ENCODE measurements at places on chromosomes 11 and 22.

DNA sequence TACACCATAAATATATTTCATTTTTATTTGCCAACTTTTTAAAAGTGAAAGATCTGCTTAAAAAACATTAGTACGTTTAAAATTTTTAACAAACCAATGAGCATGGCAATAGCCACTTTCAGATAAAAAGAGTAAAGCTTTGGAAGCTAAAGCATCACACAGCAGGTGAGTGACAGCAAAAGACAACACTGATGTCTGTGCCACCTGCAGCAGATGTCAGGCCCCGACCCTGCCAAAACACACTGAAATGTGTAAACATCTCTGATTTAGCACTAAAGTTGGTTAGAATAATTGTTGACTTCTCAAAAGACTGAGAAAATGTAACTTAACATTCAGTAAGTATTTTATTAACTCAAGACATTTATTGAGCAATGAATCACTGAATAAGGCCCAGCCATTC lies 232.9 kb downstream of the DLG2 start:
- DNase-seq, result no peak

DNA sequence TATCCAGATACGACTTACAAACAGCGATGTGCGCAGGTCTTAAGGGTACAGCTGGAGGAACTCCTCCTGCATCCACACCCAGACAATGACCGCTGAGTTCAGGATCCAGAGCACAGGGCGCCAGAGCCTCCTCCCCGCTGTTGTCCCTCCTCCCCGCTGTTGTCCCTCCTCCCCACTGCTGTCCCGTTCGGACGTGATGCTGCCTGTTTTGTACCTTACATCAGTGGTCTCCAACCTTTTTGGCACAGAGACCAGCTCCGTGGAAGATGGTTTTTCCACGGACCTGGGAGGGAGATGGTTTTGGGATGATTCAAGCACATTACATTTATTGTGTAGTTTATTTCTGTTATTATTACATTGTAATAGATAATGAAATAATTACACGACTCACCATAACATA lies 62.0 kb downstream of the PHF21B start:
- no peak for DNase-seq

GRCh38 chr22:44488354-44488753 lies 9.7 kb downstream of the RTL6 start:
- no peak for DNase-seq

DNA sequence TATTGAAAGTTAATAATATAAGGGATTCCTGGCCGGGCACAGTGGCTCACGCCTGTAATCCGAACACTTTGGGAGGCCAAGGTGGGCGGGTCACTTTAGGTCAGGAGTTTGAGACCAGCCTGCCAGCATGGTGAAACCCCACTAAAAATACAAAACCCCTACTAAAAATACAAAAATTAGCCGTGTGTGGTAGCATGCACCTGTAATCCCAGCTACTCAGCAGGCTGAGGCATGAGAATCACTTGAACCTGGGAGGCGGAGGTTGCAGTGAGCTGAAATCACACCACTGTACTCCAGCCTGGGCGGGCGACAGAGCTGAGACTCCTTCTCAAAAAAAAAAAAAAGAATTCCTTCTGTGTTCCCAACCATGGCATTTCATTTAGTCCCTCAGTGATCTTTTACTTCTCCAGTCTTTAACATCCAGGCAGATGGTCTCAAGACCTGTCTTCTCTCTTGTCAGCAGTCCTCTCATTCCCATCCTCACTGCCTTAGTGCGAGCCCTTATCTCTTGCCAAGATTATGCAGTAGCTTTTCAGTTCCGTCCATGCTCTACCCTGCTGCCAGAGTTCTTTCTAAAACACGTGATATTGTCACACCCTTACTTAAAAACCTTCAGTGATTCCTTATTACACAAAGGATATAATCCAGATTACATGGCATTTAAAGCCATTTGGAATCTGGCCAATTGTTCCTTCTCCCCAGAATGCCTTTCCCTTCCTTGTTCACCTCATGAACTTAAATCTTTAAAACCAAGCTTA lies 17.9 kb downstream of the RTN3 start:
- no peak for DNase-seq

DNA sequence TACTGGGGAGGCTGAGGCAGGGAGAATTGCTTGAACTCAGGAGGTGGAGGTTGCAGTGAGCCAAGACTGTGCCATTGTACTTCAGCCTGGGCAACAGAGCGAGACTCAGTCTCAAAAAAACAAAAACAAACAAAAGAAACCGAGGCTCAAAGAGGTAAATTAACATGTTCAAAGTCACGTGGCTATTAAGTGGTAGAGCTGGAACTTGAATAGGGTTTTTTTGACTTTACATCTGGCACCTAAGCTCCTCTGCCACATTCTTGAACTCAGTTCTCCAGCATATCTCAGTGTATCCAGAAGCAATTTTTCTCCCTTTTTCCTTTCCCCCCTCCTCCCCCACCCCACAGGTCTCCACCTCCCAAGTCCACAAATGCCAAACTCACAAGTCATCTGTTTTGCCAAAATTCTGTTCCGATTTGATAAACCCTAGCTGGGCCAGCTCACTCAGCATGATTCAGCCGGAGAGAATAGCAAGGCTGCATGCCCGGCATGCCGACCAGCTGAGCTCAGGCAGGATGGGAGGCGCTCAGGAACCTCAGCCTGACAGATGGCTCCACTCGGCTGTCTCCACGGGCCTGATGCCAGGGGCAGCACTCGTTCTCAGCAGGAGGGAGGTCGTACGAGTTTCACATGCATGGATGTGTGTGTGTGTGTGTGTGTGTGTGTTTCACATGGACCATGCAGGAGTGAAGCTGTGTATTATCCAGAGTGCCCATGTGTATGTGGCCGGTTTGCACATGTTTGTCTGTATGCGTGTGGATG lies 63.2 kb upstream of the RRAS2 start:
- peak; percentile 99 for DNase-seq

DNA sequence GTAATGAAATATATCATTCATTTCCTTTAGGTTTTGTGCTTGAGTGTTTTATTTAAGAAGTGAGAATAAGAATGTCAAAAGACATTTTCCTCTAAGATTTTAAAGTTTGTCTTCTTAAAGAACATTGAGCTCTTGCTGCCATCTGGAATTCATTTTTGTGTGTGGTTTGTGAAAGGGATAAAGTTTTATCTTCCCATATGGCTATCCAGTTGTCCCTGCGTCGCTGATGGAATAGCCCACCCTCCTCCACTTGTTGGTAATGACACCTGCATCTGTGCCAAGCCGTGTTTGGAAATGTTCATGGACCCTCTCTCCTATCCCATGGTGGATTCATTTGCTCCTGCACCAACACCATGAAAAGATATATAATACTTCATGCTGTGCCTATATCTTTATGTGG lies 901.5 kb downstream of the BRD1 start:
- no peak for DNase-seq

DNA sequence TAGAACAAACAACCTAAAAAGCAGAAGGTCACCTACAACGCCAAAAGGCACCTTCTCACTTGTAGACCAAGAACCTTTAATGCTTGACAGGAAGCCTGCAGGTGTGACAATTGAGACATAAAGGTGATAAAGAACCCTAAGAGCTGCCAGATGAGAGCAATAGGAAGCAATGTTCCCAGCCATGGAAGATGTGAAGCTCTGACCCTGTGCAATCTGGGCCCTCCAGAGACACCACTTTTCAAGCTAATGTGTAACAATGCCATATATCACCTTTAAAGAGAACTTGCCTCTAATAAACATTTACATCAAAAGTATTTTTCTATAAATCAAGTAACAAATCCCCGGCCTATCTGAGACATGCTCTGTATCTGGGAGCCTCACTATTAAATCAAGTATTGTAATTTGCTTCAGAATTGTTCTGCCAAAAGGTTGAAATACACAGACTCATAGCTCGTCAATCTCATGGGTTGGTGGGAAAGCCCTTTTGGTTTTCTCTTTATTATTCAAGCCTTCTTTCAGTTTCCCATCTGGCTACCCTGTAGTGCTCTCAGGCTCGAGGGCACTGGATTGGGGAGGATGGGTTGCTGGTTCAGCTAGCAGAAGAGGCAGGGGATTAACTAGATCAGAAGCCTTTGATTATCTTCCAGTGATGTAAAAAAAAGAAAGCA lies 368.9 kb downstream of the BUD13 start:
- no peak for DNase-seq

GRCh38 chr11:117424781-117425180 lies 97.1 kb downstream of the CEP164 start:
- no peak for DNase-seq

DNA sequence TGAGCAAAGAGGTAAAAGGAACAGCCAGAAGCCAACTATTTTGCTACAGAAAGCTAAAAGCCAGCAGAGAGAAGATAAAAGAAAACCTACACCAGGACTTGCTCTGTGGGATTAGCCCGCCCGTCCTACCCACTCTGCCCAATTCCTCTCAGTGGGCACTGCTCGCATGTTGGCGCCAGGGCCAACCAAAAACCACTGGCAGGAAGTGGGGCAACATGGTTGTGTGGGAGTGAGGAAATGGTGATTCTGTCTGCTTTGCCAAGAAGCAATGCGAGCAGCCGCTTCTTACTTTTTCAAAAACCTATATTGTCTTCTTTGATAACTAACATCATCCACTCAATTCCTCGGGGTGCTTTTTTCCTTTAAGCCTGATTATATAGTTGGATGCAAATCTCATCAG lies 14.2 kb upstream of the APOA1 start:
- no peak for DNase-seq

DNA sequence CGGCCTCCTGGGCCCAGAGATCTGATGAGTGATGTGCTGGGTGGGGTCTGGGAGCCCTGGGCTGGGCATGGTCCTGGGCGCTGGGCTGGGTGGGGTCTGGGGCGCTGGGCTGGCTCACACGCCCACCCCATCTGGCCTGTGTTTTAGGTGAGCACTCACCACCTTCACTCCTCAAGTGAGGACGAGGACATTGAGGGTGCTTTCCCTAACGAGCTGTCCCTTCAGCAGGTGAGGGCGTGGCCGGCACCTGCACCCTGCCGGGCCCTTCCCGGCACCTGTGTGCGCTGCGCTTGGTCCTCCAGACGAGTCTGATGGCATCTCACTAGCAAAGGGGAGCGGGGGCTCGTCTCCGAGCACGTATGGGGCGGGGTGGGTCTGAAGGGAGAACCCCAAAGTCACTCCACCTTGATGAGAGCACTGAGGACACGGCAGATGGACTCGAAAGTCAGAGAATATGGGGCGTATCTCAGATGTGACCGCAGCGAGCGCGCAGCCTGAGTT lies 37.9 kb downstream of the SBF1 start:
- DNase-seq, result no peak

- DNase-seq, result no peak
Measured at GRCh38 chr11:16013242-16013641, 343.1 kb downstream of the SOX6 start.

DNA sequence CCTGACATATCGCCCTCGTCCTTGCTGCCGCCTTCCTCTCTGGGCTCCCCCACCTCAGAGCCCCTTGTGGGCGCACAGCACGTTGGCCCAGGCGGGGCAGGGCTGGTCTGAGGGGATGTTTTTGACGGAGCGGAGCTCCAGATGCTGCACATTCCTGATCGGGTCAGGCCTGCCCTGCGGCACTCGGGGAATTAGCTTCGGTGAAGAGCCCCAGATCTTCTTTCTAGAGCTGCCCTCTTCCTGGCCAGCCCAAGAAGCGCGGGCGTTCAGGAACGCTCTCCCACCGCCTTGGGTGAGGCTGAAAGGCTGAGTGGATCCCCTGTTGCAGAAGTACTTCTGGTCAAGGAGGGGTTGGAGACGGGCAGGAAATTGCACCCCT lies 12.1 kb downstream of the YPEL4 start:
- no peak for DNase-seq

DNA sequence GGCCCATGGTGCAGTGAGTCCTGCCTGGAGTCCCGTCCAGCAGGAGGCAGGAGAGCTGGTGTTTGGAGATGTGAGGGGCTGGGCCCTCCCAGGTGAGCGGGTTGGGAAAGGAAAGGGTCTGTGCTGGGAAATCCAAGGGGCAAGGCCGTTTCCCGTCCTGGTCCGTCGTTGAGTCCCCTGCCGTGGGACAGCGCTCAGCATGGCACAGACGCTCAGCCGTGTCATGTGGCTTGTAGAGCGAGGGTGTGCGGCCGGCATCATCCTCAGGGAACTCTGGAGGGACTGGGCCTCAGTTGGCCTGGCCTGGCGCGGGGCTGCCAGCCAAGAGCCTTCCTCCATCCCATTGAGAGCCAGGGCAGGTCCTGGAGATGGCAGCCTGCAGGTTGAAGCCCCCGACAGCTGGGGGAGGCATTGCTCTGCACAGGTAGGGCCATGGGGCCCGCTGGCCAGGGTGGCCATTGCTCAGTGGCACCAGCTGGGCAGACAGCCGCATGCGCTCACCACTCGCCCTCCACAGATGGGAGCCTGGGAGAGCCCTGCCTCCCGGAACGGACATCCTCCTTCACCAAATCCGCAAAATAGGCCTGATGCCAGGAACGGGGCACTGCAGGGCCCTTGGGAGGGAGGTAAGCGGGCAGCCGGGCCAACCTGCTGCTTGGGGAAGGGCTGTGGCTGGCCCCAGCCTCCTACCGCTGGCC lies 28.7 kb downstream of the KCNQ1 start:
- DNase-seq, result no peak

GRCh38 chr11:120244476-120245365 lies 4.8 kb downstream of the POU2F3 start:
- no peak for DNase-seq

- DNase-seq, result no peak
Measured at GRCh38 chr11:26018336-26018735, 313.6 kb upstream of the ANO3 start.

DNA sequence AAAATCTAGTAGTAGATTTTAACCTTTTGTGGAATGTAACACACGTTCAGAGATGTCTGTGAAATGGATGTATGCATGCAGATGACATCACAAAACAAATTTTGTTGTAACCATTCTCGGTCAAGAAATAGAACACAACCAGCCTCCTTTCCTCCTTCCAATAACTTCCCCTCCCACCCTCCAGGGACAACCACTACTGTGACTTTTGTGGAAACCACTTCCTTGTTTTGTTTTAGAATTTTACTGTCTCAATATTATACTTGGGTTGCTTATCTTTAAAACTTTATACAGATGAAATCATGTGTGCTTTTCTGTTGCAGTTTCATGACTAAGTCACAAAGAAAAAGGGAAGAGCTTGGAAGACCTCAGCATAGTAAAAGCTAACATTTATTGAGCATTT lies 189.4 kb upstream of the NCAM1 start:
- no peak for DNase-seq

DNA sequence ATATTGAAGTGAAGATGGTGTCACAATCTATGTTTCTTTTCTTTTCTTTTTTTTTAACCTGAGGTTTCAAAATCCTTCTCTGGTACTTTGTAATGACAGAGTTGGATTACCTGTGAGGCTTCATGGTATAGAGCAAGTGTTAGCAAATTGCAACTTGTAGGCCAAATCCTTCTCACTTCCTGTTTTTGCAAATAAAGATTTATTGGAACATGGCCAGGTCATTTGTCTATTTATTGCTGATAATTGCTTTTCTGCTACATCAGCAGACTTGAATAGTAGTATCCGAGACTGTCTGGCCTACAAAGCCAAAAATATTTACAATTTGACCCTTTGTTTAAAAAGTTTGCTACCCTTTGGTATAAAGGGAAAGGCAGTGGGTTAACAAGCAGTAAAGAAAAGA lies 1059.4 kb upstream of the CCDC90B start:
- DNase-seq, result no peak

DNA sequence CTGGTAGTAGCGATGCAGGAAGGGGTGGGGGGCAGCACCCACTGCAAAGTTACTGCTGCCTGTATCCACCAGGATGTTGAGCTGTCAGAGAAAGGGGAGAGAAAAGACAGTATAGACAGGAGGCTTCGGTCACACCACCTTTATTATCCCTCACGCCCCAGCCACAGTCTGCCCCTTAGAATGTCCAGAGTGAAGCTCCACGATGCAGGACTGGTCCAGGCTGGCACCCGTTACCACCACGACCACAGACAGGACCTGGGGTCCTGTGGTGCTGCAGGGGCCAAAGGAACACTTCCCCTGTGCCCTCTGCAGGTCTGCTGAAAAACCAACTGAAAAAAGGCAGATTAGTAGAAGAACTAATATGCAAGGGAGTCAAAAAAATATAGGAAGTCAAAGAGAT lies 5.7 kb downstream of the BACE1-AS start:
- no peak for DNase-seq

Data from SJSA1 (cell line).